ENCODE measurements at places on chromosomes 16 and 17.
A peak's percentile ranks its signal among the peaks of the same experiment; 100 is the strongest.

DNA sequence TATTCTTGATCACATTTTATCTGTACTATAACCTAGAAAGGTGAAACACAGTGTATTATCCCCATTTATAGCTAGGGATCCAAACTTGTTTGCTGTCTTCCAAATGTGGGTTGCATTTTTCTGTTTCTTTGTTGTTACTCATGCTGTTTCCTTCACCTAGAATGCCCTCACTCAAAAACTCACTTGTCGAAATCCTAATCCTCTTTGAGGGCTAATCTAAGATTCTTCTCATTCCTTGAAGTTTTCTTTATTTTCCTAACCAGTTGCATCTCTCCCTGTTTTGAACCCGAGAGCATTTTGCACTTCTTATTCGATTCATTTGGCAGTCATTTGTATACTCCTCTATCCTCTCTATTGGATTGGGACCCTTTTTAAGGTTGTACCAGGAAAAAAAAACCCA lies 9.6 kb downstream of the CALCOCO2 start:
- DNase-seq = no peak

- no peak for DNase-seq
Measured at GRCh38 chr16:70381604-70382342, 35.1 kb downstream of the DDX19A start.

- no peak for DNase-seq
Measured at GRCh38 chr16:26344976-26345375, 653.2 kb downstream of the HS3ST4 start.

DNA sequence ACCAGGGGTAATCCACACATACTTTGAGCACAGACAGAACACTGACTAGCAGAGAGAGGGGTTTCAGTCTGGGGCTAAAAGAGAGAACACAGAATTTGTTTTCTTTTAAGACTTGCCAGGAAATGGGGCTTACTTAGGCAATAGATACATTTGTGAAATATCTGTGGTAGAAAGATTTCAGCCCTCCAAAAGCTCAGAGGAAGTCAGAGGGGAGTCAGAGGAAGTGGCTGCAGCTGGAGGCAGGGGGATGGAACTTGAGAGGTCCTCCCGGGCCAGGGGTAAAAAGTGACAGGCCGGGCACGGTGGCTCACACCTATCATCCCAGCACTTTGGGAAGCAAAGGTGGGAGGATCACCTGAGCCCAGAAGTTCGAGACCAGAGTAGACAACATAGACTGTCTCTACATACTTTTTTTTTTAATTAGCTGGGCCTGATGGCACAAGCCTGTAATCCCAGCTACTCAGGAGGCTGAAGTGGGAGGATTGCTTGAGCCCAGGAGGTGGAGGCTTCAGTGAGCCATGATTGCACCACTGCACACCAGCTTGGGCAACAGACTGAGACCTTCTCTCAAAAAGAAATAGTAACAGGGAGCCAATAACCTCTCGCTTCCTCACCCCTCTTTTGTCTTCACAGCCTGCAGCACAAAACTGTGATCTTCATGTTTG lies 49.9 kb downstream of the NLRC5 start:
- peak; percentile 34 for DNase-seq

DNA sequence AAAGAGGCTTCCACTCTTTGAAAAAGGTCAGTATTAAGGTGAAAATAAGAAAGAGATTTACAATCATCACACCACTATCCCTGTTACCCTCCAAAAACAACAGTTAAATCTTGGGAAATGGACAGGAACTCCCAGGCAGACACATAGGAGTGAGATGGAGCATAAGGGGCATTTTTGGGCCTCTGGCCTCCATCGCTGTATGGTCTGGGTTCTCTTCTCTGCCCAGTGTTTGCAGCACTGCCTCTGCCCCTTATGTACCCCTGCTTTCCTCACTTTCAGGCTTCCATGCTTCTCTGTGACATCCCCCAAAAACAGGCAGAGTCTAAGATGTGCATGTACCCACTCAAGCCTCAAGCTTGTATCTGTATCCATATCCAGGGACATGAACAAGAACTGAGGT lies 630 bp upstream of the HOXB2 start:
- DNase-seq = no peak

All from stimulated activated CD4-positive, alpha-beta T cell treated with anti-CD3 and anti-CD28 coated beads, Interleukin-1b, Interleukin-23, amount 100 ng/mL, for 48 hours (primary cell).